ENCODE measurements at places on chromosomes 2 and 18.

- DNase-seq, result no peak
These were observed 39.6 kb downstream of the METTL4 start for GRCh38 chr18:2531751-2532150.

DNA sequence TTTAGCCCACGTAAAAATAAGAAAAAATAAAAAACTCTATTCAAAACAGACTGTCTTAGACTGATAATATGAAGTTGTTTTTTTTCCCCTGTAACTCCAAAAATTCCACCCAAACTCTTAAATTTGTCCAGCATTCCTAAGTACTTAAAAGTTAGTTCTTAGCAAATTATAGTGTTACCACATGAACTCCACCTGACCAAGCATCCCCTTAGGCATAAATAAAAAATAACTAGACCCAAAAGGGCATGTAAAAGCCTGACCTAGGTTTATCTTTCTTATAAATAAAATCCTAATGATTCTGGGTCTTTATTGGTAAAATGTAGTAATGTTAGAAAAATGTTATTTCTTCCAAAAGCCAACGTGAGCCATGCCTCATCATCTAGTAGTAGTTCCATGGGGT lies 54.3 kb downstream of the TTC21B start:
- no peak for DNase-seq

GRCh38 chr2:62736899-62737559 lies 31.5 kb downstream of the EHBP1 start:
- no peak for DNase-seq

GRCh38 chr2:182914852-182915251 lies 48.4 kb upstream of the FRZB start:
- DNase-seq, result no peak

GRCh38 chr2:195520671-195521155 lies 136.3 kb upstream of the SLC39A10 start:
- no peak for DNase-seq

GRCh38 chr2:38748943-38749804 lies 2.0 kb downstream of the SRSF7 start:
- DNase-seq, result no peak

GRCh38 chr2:120992791-120993555 lies 257.3 kb downstream of the GLI2 start:
- no peak for DNase-seq

- no peak for DNase-seq
These were observed 73.9 kb upstream of the RPL31 start for GRCh38 chr2:100928235-100928634.

DNA sequence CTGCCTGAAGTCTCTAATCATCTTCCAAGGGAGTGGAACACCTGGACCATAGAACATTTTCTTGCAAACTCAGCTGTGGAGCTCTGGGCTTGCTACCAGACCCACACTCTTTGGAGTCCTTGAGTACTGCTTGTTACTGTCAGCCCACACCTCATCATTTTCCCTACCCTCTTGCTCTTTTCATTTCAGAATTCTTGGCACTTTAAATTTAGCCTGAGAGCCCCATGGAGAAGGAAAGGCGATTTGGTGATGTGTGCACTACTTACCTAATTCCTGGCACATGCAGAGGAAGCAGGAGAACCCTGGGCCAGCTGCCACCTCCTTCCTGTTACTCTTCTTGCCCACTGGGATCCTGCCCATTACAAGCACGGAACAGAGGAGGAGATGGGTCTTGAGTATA lies 31.7 kb downstream of the TMEM178A start:
- no peak for DNase-seq

- DNase-seq, result no peak
These were observed 21.8 kb downstream of the PDE1A start for GRCh38 chr2:182404975-182405561.

DNA sequence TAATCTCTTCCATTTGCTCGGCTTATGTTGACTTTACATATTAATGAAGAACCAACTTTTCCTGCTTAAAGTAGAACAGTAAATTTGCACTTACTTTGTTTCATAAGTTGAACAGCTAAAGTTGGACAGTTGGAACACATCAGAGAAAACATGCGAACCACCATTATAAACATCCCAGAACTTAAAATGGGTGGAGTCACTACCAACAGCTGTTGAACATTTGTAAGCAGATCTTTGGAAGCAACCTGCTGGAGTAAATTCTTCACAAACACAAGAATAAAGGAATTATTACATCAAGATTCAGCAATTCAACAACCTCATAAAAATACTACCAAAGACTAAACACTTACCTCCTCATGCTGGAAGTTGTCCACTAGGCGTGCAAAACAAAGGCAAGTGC lies 96.4 kb upstream of the DNER start:
- no peak for DNase-seq

- no peak for DNase-seq
These were observed 111.6 kb upstream of the NABP1 start for GRCh38 chr2:191566344-191566743.

- DNase-seq, result no peak
These were observed 109.2 kb downstream of the THADA start for GRCh38 chr2:43486603-43487002.

- peak; percentile 22 for DNase-seq
These were observed 383.6 kb downstream of the PIK3C3 start for GRCh38 chr18:42338683-42339082.

DNA sequence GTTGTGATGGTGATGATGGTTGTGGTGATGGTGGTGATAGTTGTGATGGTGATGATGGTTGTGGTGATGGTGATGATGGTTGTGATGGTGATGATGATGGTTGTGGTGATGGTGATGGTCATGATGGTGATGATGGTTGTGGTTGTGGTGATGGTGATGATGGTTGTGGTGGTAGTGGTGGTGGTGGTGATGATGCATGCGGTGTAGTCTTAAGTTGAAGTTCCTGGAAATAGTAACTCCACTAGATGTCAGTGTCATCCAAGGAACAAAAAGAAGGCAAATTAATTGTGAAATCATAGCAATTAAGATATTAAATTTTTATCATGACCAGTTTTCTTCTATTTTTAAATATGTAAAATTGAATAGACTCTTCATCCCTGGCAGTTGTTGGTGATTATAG lies 309.2 kb downstream of the AGAP1 start:
- no peak for DNase-seq

DNA sequence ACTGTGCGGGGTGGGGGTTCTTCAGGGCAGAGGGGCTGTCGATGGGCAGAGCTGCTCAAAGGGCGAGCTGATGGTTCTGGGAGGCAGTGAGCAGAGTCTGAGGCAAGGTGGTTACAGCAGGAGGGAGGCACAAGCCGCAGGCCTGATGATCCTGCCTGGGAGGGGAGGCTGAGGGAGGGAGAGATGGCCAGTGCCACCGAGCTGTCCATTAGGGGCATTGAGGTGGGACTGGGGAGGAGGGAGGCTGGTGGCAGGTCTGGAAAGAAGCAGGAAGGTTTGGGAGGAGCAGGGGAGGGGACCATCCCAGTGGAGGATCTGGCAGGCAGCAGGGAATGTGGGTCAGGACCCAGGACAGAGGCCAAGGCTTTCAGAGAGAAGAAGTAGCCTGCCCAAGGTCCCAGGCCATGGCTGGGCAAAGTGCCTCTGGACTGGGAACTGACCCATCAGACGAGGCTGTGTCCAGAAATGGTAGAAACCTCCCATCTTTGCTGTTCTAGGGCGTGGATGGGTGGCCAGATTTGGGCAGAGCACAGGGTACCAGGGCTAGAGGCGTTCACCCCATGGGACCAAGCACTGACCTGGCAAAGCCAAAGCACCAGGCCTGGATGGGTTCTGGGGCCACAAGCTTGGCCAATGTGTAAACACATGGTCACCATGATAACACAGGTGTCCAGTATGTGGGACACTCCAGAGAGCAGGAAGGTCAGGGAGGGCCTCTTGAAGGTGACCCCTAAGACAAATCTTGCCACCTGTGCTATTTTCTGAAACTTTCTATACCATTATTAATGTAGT lies 55.5 kb downstream of the INHBB start:
- DNase-seq, result no peak

GRCh38 chr2:222907790-222908441 lies 47.1 kb downstream of the ACSL3 start:
- DNase-seq, result no peak
